ENCODE measurements at places on chromosomes 2 and 18.
A peak's percentile ranks its signal among the peaks of the same experiment; 100 is the strongest.

GRCh38 chr18:62809900-62810299 lies 94.6 kb downstream of the PHLPP1 start:
- DNase-seq, result no peak

DNA sequence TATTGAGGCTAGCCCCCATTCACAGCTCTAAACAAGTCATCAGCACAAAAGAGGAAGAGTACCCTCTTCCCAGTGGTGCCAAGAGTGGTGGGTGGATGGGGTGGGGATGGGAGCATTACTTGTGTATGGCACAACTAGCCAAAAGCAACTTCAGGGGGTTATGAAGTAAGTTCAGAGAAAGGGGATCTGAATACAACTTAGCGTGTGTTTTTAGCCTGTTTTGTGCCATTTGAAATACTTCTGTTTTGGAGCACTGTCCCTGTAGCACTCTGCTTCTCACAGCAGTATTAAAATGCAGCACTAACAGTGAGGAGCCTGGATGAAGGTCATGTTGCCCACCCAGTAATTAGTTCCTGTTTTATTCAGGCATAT lies 113.5 kb downstream of the CRIM1 start:
- DNase-seq, result no peak

- DNase-seq, result no peak
Measured at GRCh38 chr2:214843823-214844222, 34.3 kb upstream of the BARD1 start.

GRCh38 chr2:85785027-85785822 lies 31.4 kb downstream of the ATOH8 start:
- DNase-seq, result peak; percentile 64

- no peak for DNase-seq
Measured at GRCh38 chr2:199896617-199897016, 14.5 kb upstream of the C2orf69 start.

- no peak for DNase-seq
Measured at GRCh38 chr2:187274146-187274545, 173.9 kb downstream of the CALCRL start.

DNA sequence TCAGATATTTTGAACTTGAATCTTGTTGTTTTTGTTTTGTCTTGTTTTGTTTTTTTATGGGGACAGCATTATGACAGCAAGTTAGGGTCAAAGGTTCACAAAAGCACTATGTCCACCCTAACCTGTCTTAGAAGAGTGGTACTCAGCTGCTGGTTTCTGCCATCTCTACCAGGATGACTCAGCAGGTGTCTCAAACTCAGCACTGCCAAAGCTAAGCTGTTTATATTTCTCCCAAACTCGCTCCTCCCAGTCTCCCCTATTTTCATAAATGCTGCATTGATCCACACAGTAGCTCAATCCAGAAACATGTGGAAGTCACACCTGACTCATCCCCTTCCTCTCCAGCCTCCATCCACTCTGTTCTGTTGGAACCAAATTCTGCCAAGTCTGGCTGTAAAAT lies 134.9 kb downstream of the ZBTB7C start:
- no peak for DNase-seq

DNA sequence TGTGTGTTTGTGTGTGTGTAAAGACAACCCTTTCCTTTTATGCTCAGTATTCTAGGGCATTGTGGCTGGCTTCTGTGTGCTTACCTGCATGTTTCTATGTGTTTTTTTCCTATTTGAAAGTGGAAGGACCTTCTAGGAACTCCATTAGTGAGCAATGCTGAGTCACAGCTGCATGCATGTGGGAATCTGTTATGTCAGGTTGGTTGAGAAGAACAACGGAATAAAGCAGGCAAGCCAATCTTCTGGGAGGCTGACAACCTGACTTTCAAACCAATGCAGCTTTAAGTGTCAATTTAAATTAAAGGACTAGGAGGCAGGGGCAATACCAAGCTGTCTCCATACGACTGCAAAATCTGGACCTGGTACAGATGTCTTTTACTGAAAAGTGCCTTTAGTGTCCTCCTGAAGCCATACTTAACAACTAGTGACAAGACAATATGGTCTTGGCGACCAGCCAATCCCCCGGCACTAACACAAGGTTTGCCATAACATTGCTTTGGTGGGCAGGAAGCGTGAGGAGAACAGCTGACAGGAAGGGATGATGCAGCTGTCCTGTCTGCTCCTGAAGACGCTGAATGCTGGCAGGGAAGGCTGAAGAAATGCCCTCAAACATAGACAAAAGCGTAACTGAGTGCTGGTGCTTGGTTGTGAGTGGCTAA lies 514.7 kb upstream of the CDH7 start:
- DNase-seq, result no peak

DNA sequence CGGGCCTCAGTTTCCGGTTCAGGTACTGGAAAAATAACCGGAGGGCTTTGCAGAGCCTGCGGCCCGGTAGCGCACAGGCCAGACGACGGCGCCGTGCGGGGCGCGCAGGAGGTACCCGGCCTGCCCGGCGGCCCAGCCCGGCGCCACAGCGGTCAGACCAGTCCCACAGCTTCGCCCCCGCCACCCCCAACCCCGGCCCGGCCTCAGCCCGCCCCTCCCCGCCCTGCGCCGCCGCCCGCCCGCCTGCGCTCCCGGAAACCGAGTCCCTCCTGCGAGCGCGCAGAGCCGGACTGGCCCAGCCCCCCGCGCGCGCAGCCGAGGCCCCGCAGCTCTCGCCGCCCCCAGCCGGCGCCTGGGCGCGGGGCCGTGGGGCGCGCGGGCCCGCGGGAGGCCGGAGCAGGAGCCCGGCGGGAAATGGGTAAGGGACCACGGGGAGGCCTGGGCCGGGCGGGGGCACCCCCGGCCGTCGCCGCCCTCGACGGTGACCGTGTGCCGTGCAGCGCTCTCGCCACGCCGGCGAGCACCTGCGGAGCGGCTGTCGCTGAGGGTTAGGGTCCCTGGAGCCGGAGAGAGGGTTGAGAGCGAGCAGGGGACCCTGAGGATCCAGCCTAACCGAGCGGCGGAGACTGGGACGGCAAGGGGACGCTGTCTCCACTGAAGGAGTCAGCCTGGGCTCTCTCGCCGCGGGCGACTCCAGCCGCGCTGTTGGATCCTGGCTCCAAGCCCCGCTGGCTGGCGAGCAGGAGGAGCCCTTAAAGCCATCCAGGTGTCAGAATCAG lies 16.5 kb upstream of the PSD4 start:
- no peak for DNase-seq

DNA sequence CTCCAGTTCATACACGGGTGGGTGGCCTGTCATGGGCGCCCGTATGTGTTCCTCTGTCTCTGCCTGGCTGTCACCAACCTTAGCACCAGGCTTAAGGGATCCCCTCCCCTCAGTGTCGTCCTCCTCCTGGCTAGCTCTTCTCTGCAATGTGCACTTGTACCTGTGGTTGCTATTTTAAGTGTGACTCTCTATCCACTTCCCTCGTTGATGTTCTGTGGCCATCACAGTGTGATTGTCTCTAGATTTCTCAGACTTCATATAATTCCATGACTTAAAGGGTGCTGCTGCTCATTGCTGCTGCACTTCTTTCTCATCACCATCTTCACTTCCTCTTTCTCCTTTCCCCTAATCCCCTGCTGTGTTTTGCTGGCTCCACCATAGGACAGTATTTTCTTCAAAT lies 143.4 kb downstream of the EML6 start:
- DNase-seq, result no peak

- no peak for DNase-seq
Measured at GRCh38 chr2:209570194-209570593, 146.3 kb downstream of the MAP2 start.

- no peak for DNase-seq
Measured at GRCh38 chr2:117812443-117812842, 2.0 kb upstream of the DDX18 start.

DNA sequence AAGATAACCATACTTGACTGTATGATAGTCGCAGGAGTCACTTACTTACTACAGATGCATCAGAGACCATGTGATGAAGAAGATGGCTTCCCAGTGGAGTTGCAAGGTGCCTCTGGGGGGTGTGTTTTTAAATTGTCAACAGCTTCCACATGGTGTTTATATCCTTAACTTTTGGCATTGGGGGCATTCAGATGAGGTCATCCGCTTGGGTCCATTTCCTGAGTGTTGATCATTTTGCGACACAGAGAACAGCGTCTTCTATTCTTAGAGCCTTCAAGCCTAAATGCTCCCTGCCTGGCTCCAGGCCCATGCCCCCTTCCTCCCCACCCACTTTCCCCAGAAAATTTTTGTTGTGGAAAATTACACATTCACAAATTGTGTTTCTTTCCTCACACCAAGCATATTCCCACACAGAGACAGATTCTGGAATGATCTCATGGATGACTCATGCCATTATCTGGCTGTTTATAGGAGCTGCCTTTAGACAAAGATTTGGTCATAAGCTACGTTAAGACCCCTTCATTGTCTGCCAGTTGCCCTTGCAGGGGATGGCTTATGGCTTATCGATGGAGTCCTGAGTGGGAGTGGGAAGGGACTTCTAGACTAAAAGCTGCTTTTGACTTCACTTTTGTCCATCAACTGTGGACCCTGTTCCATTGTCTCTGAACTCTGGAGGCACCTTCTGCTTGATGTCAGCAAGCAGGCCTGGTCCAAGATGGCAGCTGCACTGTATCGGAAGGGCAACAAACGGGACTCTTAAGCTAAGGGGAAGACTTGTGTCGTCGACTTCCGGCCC lies 91.8 kb downstream of the CABLES1 start:
- DNase-seq, result no peak

DNA sequence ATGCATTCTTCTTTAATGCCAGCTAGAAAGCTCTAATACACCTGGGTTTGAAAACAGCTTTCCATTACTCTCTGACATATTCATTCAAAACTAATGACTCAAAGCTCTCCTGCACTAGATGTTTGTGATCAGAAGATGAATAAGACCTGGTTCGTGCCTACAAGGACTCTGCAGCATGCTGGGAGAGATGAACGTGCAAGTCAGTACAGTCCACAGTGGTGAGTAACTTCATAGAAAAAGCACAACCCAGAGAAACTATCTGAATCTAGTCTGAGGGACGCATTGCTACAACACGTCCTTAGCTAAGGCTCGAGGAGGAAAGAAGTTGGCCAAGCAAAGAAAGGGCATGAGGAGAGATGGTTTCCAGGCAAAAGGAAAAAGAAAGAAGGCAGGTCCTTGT lies 234.3 kb downstream of the OSR1 start:
- no peak for DNase-seq

GRCh38 chr2:23625726-23626125 lies 240.7 kb downstream of the KLHL29 start:
- no peak for DNase-seq

- no peak for DNase-seq
Measured at GRCh38 chr2:20917719-20918572, 95.0 kb upstream of the LDAH start.

- no peak for DNase-seq
Measured at GRCh38 chr2:138609446-138609845, 107.9 kb downstream of the SPOPL start.

GRCh38 chr2:224957540-224958461 lies 84.5 kb downstream of the DOCK10 start:
- no peak for DNase-seq

DNA sequence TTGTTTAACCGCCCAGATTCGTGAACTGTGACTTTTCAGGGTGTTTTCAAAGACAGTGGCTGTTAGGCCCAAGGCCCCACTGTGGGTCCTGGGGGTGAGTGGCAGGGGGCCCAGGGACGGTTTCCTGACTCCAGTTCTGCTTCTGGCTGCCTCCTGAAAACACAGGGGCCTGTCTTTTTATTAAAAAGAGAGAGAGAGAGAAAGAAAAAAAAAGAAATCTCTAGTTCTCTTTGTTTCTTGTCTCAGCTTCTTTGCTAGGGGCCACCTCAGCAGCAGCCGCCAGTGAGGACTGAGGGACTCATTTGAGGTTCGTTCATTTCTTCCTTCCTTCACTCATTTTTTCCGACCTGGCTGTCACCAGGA lies 15.4 kb upstream of the E2F6 start:
- no peak for DNase-seq
